Activated CD4-positive, CD25-positive, alpha-beta regulatory T cell treated with anti-CD3 and anti-CD28 coated beads, Interleukin-2, amount 50 U/mL, for 16 hours (primary cell): ENCODE measurements at places on chromosomes 7 and 10.

GRCh38 chr10:13402021-13402420, 53.9 kb upstream of the SEPHS1 start:
- no peak for DNase-seq

DNA sequence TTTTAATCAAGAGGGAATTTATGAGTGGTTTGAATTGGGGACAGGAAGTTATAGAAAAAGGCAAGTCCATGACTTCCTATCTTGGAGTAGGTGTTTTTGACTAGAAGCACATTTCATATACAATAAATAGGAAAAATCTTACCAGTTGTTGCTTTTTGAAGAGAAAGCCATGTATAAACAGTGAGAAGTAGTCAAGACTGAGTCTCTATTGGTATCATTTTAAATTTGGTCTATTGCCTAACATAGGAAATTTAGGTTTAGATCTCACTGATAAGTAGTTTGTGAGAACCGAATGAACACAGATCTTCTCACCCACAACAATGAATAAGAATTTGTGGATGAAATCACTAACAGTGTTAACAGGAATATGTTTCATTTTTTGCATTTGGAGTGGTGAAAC, 387.2 kb downstream of the BBS9 start:
- no peak for DNase-seq

DNA sequence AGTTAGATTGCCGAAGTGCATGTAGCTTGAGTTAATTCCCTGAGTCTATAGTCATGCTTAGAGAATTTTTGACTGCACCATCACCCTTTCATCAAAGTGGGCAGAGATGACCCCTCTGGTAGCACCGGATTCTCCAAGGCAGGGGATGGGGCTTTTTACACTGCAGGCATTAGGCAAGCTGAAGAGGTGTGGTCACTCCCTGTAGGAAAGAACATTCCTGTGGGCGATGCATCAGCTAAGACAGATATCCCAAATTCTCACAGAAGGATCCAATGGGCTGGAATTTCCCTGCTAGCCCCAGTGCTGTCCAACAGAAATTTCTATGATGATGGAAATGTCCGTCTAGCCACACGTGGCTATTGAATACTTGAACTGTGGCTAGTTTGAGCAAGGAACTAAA, 118.2 kb downstream of the ADAM12 start:
- DNase-seq, result no peak

DNA sequence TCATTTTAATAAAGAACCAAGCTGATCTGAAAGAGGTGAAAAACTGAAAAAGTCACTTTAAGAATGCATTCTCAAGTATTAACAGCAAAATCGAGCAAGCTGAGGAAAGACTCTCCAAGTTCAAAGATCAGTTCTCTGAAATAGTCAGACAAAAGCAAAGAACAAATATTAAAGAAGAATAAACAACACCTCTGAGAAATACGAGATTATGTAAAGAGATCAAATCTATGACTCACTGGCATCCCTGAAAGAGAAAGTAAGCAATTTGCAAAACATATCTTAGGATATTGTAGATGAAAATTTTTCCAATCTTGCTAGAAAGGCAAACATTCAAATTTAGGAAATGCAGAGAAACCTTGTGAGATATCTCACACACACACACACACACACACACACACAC, 138.4 kb upstream of the HGF start:
- no peak for DNase-seq

DNA sequence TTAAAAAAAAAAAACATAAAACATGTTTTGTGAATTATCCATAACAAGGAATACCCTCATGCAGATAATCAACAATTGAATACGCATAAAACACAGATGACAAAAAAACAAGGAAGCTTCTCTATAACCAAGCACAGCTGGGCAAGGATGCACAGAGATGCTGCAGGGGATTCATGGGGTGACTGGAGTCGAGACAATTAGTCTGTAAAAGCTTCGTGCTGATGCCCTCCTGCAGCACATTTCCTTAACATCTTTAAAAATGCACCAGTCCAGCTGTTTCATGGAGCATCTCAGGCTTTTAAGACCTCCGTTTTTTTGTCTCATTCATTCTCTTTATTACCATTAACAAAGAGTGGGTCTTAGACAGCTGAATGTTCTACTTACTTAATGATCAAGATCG, 794.0 kb upstream of the C7orf33 start:
- no peak for DNase-seq

- no peak for DNase-seq
Measured at GRCh38 chr10:97184971-97185325, 811 bp downstream of the SLIT1 start.

GRCh38 chr7:143367972-143368371, 5.5 kb upstream of the FAM131B start:
- no peak for DNase-seq

DNA sequence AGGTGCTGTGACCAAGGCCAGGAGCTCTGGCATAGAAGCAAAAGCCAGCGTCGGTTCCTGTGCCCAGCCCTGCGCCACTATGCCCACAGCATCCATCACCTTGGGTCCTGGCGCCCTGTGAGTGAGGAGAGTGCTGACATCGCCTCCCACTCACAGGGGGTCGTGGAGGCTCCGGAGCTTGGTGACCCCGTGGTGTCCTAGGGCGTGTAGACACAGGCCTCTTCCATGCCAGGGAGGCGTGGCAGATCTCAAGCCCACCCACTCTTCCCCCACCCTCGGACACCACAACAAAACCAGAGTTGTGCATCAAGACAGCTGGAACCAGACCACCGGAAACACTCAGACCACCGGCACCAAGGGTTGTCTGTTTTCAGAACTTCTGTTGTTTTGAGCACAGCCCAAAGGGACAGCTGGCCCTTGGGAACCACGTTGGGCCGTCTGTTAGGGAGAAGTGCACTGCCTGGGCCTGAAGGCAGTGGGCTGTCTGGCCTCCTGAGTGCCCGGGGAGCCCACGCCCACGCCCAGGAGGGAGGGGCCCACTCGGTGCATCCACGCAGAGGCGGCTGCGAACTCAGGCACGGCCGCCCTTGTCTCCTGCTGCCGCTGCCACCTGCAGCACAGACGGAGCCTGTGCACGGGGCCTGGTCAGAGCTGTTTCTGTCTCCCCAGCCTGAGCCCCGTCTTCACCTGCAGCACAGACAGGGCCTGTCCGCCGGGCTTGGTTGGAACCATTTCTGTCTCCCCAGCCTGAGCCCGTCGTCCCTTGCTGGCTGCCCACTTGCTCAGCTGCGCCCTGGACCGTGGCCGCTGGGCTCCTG, 106.3 kb downstream of the INPP5A start:
- no peak for DNase-seq

GRCh38 chr10:79387466-79387973, 40.3 kb downstream of the PPIF start:
- no peak for DNase-seq

GRCh38 chr7:126727930-126728391, 524.8 kb downstream of the GRM8 start:
- no peak for DNase-seq

DNA sequence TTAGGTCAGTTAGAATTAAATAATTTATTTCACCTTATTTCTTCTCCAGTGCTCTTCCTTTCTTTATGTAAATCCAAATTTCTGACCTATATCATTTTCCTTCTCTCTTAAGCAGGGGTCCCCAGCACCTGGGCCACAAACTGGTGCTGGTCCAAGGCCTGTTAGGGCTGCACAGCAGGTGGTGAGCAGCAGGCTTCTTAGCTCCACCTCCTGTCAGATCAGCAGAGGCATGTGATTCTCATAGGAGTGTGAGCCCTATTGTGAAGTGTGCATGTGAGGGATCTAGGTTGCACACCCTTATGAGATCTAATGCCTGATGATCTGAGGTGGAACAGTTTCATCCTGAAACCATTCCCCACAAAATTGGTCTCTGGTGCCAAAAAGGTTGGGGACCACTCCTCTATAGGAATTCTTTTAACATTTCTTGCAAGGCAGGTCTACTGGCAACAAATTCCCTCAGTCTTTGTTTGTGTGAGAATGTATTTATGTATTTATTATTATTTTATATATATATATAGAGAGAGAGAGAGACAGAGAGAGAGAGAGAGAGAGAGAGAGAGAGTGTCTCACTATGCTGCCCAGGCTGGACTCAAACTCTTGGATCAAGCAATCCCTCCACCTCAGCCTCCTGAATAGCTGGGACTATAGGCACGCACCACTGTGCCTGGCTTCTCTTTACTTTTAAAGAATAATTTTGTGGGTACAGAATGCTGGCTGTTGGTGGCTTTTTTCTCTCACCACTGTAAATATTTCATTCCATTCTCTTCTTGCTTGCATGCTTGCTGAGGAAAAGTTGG, 4.3 kb upstream of the ABCC2 start:
- DNase-seq, result no peak

DNA sequence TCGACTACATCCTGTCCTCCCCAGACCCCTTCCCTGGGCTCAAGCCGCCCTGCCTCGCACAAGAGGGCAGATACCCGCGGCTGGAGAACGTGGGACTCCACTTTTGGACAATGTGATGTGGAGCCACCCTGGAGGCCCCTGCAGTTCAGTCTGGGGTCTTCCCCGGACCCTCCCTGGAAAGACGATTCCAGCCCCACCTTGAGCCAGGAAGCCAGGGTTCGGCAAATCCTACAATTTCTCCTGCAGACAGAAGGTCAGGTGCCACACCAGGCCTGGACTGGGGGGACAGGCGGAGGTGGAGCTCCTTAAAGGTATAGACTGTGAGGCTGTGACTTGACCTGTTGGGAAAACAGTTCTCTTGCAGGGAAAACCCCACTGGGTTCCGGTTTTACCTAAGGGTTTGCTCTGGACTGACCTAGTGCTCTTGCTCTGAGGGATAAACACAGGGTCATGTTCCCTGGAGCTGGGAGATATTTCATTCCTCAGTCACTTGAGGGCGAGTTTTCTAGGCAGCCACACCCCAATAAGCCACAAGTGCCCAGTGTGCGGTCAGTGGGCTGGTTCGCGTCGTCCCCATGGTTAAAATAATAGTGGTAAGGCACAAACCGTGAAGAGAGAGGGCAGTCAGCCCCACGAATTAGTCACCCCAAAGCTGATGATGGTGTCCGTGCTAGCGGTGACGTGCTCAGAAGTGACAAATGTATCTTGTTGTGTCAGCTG, 1.6 kb downstream of the FOXL3 start:
- DNase-seq, result no peak

DNA sequence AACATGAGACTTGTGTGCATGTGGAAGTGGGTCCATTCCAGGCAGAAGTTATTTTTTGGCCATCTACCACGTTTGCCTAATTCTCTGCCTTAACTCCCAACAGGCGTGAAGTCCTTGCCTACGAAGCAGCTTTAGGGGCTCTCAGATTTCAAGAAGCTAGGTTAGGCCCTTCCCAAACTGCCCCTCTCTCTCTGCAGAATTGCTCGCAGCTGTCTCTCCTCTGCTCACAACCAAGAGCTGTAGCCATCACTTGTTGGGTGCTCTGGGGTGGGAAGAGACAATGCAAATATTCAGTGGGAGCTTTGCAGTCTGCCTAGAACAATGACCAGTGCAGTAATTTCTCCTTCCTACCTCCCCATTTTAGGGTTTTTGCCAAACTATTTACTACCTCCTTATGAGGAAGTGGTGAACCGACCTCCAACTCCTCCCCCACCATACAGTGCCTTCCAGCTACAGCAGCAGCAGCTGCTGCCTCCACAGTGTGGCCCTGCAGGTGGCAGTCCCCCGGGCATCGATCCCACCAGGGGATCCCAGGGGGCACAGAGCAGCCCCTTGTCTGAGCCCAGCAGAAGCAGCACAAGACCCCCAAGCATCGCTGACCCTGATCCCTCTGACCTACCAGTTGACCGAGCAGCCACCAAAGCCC, 24.9 kb downstream of the CYP17A1 start:
- no peak for DNase-seq

GRCh38 chr7:19830604-19831003, 57.2 kb upstream of the TMEM196 start:
- DNase-seq, result no peak

- DNase-seq, result no peak
Measured at GRCh38 chr10:60044971-60045370, 138.6 kb upstream of the CCDC6 start.

DNA sequence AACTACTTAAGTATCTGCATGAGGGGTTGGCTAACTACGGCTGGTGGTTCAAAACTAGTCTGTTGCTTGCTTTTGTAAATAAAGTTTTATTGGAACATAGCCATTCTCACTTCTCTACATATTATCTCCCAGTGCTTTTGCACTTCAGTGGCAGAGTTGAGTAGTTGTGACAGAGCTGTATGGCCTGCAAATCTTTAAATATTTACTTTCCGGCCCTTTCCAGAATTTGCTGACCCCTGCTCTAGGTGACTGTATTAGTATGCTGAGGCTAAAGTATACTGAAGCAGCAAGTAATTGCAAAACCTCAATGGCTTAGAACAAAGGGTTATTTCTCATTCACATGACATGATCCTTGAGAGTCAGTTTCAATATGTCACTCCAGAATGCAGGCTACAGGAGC, 78.3 kb downstream of the OTUD1 start:
- DNase-seq, result no peak

DNA sequence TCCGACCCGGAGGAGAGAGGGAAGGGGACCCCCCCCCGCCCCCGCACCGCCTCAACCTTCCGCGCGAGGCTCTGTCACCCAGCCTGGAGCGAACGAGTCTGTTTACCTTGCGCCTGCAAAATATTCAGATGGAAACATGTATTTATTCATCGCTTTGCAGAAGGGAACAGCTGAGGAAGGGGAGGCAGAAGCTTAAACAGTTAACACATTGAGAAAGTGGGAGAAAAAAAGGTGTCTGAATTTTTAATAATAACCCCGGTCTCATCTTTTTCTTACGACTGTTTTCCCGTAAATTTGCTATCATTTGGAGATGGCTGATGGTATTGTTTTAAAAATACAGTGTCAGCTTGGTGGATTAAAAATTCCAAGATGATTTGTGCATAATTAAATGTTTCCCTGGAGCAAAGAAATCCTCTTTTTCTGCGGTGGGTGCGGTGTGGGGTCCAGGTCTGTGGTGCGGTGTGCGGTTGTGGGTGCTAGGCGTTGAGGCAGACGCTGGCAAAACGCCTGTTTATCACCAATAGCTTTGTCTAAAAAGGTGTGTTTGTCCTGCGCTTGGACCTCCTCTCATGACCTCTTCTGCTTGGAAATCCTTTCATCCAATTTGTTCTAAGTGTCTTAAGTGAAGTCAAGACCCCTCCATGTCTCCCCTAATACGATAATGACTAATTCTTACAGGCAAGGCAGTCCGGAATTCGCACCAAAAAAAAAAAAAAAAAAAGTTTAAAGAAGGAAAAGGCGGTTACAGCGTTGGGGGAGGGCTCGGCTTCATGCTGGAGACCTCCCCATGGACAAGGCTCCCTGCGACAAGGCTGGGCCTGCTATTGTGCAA, 1.6 kb downstream of the UNCX start:
- no peak for DNase-seq

- no peak for DNase-seq
Measured at GRCh38 chr10:62545160-62546066, 171.2 kb downstream of the ZNF365 start.

- DNase-seq, result no peak
Measured at GRCh38 chr7:104005197-104005596, 15.7 kb upstream of the RELN start.

GRCh38 chr7:4861227-4861626, 603 bp downstream of the PAPOLB start:
- DNase-seq, result no peak

- no peak for DNase-seq
Measured at GRCh38 chr7:70071766-70072165, 473.5 kb downstream of the AUTS2 start.

GRCh38 chr7:84224505-84224904, 29.9 kb upstream of the SEMA3A start:
- DNase-seq, result no peak

GRCh38 chr10:7027913-7028808, 382.7 kb downstream of the SFMBT2 start:
- no peak for DNase-seq
